ENCODE measurements at places on chromosomes 1 and 21.

DNA sequence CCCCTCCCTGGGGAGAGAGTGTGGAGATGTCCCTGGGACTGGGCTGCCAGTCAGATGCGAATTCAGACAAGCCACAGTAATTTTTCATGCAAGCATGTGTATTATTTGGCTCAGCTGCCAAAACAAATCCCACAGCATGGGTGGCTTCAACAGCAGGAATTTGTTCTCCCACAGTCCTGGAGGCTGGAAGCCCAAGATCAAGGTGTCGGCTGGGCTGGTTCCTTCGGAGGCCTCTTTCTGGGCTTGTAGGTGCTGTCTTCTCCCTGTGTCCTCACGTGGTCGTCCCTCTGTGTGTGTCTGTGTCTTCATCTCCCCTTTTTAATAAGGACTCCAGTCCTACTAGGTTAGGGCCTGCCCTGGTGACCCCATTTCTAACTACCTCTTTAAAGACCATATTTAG is 91.9 kb upstream of the ACTRT2 start:
- no peak for DNase-seq

GRCh38 chr1:27980216-27980845 is 20.6 kb downstream of the XKR8 start:
- DNase-seq = no peak

DNA sequence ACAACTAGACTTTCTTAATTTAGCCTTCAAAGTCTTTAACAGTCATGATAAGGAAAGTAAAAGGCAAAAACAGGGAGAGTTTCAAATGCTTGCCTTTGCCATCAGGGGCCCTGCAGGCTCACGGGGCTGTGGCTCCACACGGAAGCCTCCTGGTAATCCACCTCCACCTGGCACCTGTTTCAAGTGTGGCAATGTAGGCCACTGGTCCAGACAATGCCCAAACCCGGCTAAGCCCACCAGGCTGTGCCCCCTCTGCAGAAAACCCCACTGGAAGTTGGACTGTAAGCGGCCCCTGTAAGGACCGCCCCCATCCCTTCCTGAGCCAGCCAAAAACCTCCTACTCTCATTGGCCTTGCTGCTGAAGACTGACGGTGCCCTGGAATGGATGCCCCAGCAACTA is 32.5 kb downstream of the VN1R5 start:
- DNase-seq = no peak

DNA sequence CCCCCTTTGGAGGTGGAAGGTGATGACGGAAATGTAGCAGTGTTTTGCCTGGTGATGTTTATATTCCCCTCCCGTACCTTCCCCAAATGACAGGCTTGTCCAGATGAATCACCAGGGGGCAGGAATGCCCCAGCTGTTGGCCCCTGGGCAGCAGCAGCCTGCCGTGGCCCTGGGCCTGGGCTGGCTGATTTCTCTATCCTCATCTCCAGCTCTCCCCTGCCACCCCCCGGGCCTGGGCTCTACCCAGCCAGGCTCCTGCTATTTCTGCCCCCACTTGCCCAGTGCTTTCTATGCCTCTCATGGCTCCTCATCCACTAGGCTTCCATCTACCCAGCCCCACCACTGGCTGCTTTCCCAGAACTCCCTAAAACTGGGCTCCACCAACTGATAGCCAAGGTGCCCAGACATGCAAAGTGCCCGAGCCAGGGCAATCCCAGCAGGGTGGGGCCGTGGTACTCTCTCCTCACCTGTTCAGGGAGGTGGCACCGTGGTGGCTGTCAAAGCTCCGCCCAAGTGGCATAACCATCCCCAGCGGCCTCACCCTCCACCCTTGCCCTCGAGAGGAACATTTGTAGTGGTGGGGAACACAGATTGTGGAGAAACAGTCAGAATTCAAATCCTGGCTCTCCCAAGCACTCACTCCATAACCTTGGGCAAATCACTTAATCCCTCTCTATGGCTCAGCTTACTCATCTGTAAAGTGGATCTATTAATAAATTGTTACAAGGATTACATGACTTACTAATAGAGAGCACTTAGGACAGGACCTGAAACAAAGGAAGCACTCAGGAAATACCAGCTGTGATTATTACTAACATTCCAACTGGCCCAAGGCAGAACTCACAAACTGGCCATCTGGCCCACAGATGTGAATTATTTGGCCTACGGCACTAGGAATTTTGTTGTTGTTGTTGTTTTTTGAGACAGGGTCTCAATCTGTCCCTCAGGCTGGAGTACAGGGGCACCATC is 12.8 kb upstream of the ECE1 start:
- no peak for DNase-seq

DNA sequence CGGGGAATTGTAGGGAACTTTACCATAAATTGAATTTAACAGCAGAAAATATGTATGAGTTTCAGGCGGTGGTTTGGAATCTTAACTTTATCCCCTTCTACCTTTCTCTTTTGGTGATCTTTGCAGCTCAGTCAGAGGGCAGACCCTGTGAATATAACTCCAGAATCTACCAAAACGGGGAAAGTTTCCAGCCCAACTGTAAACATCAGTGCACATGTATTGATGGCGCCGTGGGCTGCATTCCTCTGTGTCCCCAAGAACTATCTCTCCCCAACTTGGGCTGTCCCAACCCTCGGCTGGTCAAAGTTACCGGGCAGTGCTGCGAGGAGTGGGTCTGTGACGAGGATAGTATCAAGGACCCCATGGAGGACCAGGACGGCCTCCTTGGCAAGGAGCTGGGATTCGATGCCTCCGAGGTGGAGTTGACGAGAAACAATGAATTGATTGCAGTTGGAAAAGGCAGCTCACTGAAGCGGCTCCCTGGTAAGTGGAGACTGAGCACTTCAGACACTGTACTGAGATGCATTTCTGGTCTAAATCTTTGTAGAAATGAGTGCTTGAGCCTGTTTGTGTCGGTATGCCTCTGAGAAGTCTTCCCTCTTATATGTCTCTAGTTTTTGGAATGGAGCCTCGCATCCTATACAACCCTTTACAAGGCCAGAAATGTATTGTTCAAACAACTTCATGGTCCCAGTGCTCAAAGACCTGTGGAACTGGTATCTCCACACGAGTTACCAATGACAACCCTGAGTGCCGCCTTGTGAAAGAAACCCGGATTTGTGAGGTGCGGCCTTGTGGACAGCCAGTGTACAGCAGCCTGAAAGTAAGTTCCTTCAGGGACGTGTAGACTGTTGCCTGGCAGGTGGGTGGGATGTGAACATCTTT is 1.5 kb downstream of the CCN1 start:
- DNase-seq = no peak

- no peak for DNase-seq
Observed at GRCh38 chr1:204401730-204402129, 9.9 kb downstream of the PPP1R15B start.

GRCh38 chr1:12745992-12746323 is at the start of gene CFAP107:
Gene CFAP107, plus strand, starts transcription at chr1:12746200. Its CDS starts 231 bp downstream, at chr1:12746431.
- no peak for DNase-seq

- DNase-seq = no peak
Observed at GRCh38 chr21:41054018-41054578, 113.9 kb upstream of the BACE2 start.

All from NCI-H2227 treated with DMSO at 0.1 percent for 48 hours (cell line).